ENCODE measurements at places on chromosomes 7 and 10. TPM values are rescaled to one million over a fixed set of nuclear protein-coding genes. Genes with fewer than 3 reads are reported as not detected.

The SEC61A2 gene
- 11.4 TPM for total RNA-seq

The PDE6C gene
- total RNA-seq = not detected

DNA sequence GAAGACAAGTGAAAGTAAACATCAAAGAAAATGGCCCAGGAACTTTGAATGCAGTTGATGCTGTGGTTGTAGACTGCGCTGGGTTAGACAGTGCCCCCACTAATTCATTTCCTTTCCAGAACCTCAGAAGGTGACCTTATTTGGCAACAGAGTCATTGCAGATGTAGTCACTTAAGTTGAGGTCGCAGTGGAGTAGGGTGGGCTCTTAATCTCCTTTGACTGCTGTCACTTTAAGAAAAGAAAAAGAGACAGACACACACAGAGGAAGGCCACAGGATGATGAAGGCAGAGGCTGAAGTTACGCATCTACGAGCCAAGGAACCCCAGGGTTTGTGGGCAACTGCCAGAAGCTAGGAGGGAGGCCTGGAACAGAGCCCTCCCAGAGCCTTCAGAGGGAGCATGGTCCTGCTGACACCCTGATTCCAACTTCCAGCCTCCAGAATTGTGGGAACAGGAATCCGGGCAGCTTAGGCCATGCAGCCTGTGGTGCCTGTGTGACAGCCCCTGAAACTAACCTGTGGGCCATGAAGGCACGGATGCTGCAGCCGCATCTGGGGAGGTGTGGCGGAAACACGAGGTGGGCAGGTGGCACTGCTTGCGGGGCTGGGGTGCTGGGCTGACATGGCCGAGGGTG, 107.6 kb downstream of the PRKAG2 start:
- DNase-seq = no peak

DNA sequence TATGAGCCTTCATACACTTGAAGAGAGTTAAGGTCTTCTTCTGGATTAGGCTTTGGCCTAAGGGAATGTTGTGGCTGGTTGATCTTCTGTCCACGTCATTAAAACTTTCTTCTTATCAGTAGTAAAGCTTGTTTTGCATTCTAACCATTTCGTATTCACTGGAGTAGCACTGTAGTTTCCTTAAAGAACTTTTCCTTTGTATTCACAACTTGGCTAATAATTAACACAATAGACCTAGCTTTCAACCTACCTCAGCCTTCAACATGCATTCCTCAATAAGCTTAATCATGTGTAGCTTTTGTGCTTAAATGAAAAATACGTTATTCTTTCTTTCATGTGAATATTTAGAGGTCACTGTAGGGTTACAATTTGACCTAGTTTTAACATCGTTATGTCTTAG, 42.8 kb downstream of the AKR1C8 start:
- DNase-seq = no peak

- DNase-seq = peak; percentile 65
Measured at GRCh38 chr10:103069453-103070331, 123.4 kb downstream of the NT5C2 start.

Data from left cardiac atrium (tissue), 4 donors.